ENCODE measurements at places on chromosomes 11 and 22.

- peak; percentile 12 for DNase-seq
Measured at GRCh38 chr11:13465909-13466371, 2.9 kb upstream of the BTBD10 start.

- no peak for DNase-seq
Measured at GRCh38 chr22:19912271-19912999, 29.1 kb upstream of the COMT start.

GRCh38 chr11:26948881-26949280 is 45.0 kb upstream of the FIBIN start:
- DNase-seq = no peak

DNA sequence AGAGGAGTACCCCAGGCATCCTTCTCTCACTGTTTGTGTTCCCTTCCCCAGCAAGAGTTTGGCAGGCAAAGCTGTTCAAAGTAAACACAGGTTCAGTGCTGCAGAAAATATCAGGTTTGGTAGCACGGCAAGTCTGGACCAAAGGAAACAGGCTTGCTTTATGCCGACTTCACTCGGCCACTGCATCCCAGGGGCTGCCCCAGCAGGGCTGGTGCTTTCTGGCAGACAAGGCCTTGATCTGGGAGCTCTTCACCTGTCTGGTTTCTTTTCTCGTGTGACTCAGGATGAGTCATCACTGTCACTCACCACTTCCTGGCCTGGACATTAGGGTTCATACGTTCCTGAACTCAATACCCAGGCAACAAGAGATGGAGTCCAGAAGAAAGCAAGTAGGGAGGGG is 52.6 kb upstream of the NAV2 start:
- peak; percentile 89 for DNase-seq
